ENCODE measurements at places on chromosomes 11 and 22.
A peak's percentile ranks its signal among the peaks of the same experiment; 100 is the strongest.

DNA sequence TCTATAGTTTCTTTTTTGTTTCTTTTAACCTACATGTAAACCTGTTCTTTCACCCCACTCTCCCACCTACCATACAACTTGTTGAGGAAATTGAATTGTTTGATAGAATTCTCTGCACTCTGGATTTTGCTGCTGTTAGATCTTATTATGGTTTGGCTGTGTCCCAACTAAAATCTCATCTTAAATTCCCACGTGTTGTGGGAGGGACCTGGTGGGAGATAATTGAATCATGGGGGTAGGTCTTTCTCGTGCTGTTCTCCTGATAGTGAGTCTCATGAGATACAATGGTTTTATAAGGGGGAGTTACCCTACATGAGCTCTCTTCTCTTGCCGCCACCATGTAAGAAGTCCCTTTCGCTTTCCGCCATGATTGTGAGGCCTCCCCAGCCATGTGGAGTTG is 15.0 kb upstream of the PITPNB start:
- DNase-seq = no peak

- no peak for DNase-seq
Measured at GRCh38 chr11:78216571-78217287, 28.0 kb downstream of the USP35 start.

DNA sequence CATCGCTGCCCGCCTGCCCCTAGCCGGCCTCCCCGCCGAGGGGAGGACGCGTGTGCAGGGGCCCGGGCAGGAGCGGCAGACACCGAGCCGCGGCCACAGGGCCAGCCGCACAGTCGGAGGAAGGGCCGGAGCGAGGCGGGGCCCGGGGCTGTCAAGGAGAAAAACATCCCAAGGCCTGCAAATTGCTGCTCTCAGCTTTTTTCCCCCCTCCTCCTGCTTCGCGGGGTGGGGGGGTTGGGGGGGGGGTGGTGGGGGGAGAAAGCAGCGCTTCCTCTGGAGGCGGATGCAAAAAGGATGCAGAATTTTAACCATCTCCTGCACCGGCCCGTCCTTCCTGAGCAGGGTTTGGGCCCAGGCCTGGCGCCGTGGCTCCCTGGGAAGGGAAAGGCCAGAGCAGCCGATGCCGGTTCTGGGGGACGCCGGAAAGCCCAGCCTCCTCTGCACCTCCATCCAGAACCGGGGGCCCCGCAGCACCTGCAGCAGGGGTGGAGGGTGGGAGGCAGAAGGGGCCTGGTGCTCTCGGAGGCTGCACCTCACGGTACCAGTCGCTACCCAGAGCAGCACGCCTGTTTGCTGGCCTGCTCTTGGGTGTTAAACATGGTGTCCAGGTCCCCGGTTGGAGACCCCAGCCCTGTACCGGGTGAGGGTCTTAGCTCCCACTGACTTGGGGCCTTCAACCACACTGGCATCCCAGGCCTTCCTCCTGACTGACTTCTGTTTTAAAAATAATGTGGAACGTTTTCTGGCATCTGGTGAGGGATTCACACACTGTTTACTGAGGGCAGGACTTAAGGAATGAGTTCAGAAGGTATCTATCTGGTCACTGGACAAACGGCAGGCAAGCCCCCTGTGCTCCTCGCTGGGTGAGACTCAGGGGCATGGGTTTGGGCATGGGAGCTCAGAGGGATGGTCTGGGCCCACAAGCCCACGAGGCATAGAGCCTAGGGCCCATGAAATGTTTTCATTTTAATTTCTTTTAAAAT is 77.4 kb upstream of the WNT7B start:
- peak; percentile 56 for DNase-seq

GRCh38 chr11:107691000-107691750 is 20.7 kb downstream of the SLN start:
- no peak for DNase-seq

- no peak for DNase-seq
Measured at GRCh38 chr11:27626269-27626937, 73.9 kb downstream of the BDNF start.
